Thoracic aorta (tissue), 2 donors: ENCODE measurements at places on chromosomes 2 and 18.

GRCh38 chr2:201135386-201135785 is 19.4 kb downstream of the CFLAR start:
- DNase-seq, result no peak

GRCh38 chr2:230899287-230899686 is 25.8 kb downstream of the GPR55 start:
- DNase-seq, result no peak

- no peak for DNase-seq
Observed at GRCh38 chr2:111694700-111695101, 189.3 kb downstream of the ANAPC1 start.

- DNase-seq, result no peak
Observed at GRCh38 chr2:223930103-223930976, 14.8 kb downstream of the WDFY1 start.

GRCh38 chr18:79018911-79019310 is 39.3 kb downstream of the SALL3 start:
- no peak for DNase-seq

GRCh38 chr2:8403876-8404275 is 278.0 kb upstream of the ID2 start:
- no peak for DNase-seq

- no peak for DNase-seq
Observed at GRCh38 chr18:54717673-54718407, 110.4 kb upstream of the RAB27B start.

DNA sequence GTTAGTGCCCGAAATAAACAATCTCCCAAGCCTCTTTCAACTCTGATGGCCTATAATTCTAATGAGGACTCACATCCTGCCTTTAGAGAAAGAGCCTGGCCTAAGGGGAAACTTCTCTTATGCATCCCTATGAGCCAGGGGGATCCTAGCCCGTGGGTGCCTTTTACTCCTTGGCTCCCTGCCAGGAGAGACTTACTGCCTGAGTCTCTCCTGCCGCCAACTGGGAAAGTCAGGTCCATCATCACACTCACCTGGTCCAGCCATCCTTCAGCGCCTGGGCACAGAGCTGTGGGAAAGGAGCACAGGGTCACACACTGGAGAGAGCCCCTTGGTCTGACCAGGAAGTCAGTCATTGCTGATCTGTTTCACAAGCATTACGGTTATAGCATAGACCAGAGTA is 24.1 kb downstream of the ENOSF1 start:
- no peak for DNase-seq

DNA sequence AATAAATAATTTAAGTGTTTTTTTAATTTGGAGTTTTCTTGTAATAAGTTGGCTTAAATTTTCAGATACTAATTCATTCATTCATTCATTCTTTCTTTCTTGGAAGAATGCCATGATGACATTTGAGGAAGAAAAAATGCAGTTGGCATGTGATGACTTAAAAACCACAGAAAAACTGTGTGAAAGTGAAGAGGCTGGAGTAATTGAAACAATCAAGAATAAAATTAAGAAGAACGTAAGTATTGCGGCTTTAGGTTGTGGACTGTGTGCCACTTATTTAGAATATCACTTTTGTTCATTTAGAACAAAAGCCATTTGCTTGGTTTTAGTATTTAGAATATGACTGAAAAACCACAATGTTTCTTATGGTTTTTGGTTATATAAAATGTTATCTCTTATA is 51.4 kb downstream of the TTC39C start:
- no peak for DNase-seq

GRCh38 chr2:18518116-18519111 is 42.0 kb downstream of the RDH14 start:
- DNase-seq, result no peak

DNA sequence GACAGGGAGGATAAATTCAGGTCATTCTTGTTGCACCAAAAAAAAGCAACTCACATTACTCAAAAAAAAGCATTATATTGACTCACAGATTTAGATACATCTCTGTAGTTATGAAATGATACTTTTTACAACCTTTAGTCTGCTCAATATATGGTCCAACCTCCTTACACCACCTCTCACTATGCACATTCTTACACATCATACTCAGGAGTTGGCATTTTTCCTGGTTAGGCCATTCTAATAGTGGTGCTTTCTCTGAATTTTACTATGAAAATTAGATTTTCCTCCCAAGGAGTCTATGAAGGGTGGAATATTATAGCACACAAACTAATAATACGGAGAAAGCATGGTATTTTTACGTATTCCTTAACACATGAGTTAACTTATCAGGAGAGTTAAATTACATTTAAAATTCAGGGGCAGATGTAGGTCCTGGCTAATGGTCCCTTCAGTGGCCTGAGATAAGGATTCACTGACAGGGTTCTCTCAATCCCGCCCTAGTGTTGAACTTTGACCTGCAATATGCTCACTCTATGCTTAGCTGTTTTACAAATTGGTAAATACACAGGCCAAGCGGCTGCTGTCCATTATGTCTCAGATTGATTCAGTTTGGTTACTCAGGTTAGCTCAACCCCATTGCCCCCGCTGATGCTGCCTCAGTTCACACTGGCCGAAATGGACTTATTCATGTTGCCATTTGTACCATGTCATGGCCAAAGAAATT is 153.6 kb downstream of the NCKAP5 start:
- DNase-seq, result no peak

DNA sequence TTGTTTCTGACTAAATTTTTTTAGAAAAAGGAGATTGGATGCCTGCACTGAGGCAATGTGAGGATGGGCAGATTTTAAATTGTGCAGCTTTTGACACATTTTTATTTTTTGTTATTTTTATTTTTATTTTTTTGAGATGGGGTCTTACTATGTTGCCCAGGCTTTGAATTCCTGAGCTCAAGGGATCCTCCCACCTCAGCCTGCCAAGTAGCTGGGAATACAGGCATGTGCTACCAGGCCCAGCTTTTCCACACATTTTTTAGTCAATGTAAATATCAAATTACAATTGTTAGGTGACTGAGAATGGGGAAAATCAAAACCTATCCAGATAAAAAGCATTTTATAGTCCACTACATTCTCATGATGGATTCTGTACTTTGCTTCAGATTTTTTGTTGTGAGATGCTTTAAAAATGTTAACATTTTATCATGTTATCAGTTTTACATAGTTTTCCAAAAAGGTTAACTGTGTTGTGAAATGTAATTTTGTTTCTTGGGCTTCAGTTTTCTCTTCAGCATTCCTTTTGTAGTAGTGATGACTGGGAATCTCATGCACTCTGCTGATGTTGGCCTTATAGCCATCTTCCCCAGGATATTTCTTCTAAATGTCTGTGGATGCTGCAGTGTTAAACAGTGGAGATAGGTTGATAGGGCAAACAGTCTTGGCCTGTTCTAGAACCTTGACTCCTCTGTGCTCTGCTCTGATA is 41.4 kb downstream of the PKP4 start:
- no peak for DNase-seq

- DNase-seq, result no peak
Observed at GRCh38 chr2:25420820-25421237, 79.1 kb upstream of the DNMT3A start.

GRCh38 chr18:58196164-58196563 is 152.1 kb downstream of the NEDD4L start:
- no peak for DNase-seq

DNA sequence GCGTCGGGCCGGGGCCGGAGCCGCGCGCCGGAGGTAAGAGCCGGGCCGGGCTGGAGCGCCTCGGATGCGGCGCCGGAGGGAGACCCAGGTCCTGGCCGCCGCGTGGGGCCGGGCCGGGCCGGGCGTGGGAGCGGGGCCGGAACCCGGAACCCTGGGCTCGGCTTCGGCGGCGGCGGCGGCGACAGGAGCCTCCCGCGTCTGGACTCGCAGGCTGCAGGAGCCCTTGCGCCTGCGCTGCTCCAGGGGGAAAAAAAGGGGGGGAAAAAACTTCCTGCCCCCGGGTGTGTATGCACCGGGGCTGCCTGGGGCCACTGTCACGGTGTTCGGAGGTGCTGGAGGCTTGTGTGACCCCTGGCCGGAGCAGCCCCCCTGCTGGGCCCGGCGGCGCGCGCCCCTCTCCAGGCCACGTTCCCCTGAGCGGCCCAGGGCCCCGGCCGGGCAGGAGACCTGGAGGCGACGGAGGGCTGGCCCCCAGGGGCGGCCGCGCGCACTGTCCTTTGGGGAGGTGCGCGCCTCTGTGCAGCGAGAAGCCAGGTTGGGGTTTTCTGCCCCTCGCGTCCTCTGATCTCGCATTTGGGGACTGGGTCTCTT is 864 bp downstream of the KLHL29 start:
- no peak for DNase-seq

DNA sequence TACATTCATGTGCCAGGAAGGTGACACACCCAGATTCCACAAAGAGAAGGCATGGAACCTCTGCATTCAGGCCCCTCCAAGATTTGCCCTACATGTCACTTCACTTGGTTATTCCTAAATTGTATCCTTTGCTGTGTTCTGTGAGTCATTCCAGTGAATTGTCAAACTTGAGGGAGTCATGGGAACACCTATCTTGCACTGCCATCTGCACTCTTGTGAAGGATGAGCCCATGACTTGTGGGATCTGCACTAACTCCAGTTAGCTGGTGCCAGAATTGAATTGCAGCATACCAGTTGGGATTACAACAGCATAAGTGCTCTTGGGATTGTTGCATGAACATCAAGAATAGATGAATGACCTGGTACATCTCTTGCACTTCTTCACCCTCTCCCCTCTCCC is 1288.0 kb upstream of the ZEB2 start:
- no peak for DNase-seq

DNA sequence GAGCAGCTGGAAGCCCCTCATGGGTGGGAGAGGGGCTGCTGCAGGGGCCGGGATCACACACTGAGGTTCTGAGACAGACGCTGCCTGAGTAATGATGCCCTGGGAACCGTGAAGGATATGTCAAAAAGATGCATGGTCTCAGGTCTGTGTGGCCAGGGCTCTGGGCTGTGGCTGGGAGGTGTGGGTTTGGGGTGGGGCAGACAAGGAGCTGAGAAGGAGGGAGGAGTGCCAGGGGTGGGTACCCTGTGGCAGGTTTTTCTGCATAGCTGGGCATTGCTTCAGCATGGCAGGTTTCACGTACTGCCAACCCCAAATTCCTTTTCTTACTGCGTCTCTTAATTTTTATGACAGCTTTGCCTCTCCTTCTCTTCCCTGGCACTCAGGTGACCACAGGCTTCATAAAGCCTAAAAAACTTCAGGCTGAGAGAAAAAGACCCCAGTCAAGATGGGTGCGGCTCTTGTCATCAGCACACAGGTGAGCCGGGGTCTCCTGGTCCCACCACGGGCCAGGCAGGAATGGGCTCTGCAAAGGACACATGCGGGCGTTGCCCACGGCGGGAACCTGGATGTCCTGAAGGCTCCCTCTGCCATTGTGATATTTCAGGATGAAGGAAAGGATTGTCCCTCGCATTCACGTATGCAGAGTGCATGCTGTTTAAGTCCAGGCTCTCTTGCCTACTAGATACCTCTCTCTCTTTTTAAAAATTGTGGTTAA is 18.0 kb downstream of the MALL start:
- no peak for DNase-seq

DNA sequence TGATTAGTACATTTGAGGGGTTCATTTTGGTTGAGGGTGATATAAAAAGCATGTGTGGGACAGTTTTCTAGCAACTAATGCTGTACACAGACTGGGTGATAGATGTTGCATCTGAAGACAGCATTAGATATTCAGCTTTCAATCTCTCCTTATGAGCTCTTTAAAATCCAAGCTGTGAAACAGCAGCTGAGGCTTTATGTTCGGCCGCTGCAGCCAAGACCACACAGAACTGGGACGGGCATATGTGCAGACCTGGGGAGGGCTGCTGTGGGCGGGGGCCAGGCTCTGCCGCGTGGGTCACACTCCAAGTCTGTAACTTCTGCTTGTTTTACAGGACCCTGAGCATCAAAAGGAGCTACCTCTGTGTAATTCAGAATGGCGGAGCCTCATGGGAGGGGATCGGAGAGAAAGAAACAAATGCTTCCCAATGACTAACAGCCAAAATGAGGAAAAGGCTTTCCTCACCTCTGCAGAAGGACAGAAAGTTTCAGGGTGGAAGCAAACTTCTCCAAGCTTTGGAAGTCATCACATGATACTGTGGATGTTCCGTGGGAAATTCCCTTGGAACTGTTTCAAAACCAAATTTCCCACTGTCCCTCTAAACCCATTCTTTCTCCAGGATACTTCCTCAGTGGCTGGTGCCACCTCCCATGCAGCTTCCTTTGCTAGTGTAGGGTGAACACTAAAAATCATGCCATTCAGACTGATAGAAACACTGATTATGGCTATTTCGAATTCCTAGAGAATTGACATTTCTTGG is 711.9 kb upstream of the ID2 start:
- no peak for DNase-seq

- no peak for DNase-seq
Observed at GRCh38 chr2:72024451-72025175, 123.0 kb downstream of the CYP26B1 start.

DNA sequence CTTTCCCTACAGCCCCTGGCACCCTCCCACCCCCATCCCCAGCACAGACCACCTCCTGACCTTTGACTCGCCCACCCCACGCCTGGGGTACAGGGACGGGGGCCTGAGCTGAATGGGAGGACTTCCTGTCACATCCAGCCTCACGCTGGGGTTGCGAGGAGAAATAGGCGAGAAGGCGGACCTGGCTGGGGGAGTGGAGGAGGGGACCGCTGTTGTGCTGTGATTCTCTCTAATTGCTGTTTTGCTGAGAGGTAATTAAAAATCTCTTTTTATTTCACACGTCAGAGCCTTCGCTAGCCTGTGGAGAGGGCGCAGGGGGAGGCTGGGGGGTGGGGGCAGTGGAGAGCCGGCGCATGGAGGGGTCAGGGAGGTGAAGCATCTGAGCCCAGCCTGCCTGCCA is 9.7 kb upstream of the ECEL1 start:
- DNase-seq, result no peak

DNA sequence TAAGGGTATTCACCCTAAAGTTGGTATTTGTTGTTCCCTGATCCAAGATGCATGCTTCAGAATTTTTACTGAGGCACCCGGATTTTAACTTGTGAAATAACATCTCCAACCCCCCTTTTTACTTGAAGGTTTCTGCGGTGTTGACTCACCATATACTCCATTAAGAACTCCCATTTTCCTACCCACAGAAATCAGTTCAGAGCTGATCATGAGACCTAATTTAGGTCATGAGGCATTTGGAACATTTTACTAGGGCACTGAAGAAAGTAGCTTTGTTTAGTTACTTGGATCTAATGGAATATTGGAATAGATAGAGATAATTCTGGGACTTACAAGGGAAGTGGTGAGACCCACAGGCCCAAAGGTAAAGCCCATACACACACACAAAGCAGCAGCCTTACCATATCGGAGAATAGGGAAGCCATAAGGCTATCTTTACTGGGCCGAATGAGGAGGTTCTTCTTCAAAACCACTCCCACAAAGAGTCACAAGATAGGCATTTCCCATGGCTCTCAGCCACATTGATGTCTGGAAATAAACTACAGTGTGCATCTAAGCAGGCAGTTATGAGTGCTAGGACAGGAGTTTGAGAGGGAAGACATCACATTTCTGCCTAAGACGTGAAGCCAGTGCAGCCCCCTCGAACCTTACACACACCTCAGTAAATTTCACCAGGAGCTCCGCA is 681.0 kb upstream of the LRRTM4 start:
- DNase-seq, result no peak

GRCh38 chr2:98761267-98761781 is 30.4 kb upstream of the MGAT4A start:
- DNase-seq, result no peak

GRCh38 chr2:190615555-190616200 is 33.2 kb upstream of the NAB1 start:
- DNase-seq, result no peak
